ENCODE measurements at places on chromosomes 1 and 21. TPM values are rescaled to one million over a fixed set of nuclear protein-coding genes. Genes with fewer than 3 reads are reported as not detected.

- DNase-seq = no peak
These were observed 12.6 kb downstream of the TRIM46 start for GRCh38 chr1:155186067-155186793.

- DNase-seq = no peak
These were observed 19.3 kb upstream of the MAN1A2 start for GRCh38 chr1:117347907-117348306.

DNA sequence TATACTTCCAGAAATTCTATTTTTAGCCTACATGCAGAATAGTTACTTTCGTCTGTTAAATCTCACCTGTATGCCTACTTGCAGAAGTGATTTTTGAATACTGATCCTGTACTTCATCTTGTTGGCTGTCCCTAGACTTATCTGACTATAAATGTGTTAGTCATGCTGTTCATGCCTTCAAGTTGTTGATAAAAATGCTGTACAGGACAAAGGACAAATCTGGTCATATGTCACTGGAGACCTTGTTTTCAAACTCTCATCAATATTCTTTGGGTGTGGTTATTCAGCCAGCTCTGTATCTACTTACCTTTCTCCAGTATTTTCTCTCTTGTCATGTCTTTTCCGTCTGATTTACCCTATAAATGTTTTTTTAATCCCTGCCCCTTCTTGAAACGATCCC is 132.9 kb downstream of the RNF220 start:
- DNase-seq = no peak

The HENMT1 gene
- total RNA-seq = 2.0 TPM

The CRP gene
- not detected for total RNA-seq

The EXO1 gene
- total RNA-seq = 0.24 TPM
